ENCODE measurements at places on chromosomes 12 and 14. TPM values are rescaled to one million over a fixed set of nuclear protein-coding genes. Genes with fewer than 3 reads are reported as not detected.
A peak's percentile ranks its signal among the peaks of the same experiment; 100 is the strongest.

KRT75 gene
- total RNA-seq: not detected

DNA sequence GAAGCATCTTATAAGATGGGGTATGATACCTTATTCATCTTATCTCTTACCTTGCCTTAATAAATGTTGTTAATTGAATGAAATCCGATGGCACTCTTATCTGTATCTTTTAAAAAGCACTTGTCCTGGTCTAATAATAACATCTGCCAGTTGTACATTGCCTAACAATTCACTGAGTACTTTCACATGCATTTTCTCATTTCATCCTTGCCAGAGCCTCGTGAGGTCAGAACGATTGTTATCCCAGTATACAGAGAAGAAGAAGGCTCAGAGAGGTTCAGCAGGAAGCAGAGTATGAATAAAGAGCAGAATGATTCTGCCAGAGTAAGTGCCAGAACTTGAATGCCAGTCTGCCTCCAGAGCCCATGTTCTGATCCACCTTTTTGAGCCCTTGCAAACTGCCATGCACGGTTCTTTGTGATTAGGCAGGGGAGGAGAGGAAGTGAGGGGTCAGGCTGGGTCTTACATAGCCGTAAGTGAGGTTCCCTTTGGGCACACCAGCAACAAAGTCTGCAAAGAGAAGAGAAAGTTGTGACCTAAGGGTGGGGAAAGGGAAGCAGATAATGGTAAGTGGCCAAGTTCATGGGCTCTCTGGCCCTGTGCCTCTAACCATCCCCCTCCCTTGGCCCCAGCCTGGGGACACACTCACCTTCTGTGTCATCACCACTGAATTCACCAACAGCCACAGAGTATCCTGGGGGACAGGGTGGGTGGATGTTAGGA is 11.7 kb downstream of the ITGA5 start:
- DNase-seq: no peak

GRCh38 chr12:94204499-94205247 is 56.3 kb downstream of the PLXNC1 start:
- no peak for DNase-seq

DNA sequence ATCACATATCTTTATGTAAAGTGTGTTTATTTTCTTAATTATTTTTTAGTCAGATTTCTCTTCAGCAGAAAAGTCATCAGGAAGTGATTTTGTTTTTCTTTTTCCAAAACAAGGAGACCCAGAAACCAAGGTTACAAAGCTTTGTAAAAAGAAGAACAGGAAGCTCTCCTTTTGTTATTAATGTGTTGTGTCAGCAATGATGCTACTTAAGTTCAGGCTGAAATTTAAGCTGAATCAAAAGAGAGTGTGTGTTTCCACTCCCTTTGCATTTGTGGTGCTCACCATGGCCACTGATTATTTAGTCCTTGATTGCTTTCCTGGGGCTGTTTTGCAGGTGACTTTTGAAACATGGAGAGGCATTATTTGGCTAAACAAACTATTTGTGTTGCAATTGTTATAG is 155.3 kb upstream of the ATP2B1 start:
- no peak for DNase-seq

- DNase-seq: no peak
These were observed 4.7 kb upstream of the PSMA6 start for GRCh38 chr14:35287431-35288013.

DNA sequence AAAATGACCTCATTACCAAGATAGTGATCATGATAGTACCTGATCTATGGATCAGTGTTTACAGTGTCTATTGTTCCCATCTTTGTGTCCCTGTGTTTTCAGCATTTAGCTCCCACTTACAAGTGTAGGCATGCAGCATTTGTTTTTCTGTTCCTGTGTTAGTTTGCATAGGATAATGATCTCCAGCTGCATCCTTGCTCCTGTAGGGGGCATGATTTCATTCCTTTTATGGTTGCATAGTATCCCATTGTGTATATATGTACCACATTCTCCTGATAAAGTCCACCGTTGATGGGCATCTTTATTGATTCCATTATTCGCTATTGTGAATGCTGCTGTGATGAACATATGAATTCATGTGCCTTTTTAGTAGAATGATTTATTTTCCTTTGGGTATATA is 215.4 kb upstream of the NAV3 start:
- DNase-seq: no peak

C12orf50 gene
- total RNA-seq: not detected

GRCh38 chr12:89075880-89076540 is 276.3 kb downstream of the DUSP6 start:
- DNase-seq: no peak

DNA sequence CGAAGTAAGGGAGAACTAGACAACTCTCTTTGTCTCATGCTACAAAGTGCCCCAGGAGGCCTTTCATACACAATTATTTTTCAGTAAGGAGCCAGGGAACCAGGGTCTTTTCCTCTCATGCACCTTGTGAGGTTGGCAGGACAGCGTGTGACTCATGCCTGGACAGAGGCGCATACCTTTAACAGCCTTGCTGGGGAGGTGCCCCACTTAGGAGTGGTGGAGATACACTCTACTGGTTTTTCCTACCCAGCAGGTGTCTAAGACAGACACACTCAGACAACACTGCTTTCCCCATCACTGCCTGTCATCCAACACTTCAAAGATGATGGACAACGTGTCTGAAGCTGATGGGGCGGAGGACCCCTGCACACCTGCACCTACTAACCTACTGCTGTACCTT is 49.1 kb downstream of the B4GALNT3 start:
- no peak for DNase-seq

DNA sequence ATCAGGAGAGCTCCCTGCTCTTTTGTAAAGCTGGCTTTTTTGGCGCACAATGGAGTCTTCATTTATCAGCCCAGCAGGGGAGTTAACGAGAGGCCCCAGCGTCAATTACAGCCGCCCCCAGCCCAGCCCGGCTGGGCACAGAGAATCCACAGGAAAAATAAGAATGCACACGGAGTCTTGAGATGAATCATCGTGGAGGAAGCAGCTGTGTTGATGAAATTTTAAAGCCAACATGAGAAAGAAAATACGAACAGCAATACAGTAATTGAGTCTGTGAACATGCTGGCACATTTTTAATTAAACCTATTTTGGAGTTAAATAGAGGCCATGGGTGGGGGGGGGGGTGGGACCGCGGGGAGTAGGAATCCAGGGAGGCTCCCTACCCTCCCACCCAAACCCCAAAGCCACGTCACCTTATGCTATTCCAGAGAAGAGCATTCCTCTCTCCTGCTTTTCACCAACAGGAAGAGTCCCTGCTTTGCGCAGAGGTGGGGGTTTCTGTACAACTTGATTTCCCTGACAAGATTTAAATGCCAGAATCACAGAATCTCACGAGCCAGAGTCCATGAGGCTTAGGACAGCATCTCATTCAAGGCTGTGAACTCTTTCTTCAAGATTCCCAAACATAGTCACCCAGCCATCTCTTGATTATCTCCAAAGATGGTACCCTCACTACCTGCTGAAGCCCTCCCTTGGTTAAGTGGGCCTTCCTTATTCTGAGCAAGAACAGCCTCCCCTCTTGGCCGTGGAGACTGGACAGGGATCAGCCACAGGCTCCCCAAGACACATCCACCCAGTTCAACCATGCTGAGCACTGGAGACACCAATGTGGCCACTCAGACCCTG is 50.3 kb downstream of the CCNK start:
- no peak for DNase-seq

NEUROD4 gene
- total RNA-seq: not detected

DNA sequence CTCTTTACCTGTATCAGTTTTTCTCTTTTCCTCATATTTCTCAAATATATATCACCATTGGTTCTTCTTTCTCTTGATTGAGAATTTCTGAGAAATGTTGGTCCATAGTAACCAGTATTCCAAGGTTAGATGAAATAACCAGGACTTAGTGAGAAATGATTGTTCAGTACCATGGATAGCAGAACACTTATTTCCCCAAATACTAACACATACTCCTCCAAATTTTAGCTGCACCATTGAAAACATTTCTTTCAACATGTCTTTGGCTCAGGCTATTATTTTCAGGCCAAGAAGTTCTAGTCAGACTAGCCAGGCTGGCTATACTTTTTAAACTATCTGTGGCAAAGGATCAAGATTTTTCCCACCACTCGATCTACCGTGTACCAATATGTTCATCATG is 113.3 kb downstream of the PTPRO start:
- no peak for DNase-seq

DNA sequence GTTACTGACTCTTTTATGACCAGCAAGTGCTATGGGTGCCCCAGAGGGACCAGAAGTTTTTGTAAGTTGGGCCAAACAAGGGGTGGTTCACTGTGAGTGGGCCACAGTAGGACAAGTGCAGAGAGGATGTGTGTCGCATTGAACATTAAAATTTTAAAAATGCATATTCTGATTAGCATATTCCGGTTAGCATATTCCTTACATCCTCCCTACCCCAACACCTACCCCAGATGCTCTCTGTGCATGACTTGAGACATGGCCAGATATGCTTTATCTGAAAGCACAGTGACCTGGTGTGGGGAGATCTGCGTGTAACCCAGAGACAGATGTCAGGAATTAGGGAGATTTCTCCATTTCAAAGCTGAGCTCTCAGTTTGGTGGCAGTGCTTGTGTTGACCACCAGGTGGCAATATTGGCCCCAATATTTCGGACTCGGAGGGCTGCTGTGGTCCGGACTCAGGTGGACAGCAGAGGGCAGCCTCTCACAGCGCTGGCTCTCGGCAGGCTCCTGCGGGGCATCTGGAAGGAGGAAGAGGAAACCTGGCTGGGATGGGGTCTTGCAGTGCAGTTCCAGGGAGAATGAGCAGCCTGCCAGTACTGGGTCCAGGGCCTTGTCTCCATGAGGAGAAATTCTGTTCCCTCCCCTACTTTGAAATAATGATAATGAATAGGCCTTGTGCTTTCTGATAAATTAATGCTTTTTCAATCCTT is 1.6 kb upstream of the CEBPE start:
- peak; percentile 70 for DNase-seq

DNA sequence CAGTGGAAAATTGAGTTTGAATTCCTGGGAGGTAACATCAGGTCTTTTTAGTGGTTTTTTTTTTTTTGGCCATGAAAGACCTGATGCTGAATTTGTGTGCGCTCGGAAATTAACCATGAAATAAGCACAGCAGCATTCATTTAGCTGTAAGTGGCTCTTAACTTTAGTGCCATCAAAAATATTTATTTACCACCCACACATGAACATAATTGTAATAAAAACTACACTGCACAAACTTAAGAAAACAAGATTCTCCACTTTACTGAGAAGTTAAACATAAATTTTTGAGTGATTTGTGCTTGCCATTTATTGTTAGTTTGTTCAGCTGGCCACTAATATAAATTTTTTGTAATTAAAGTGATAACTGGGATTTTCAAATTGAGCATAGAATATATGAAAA is 2.4 kb downstream of the SLC41A2 start:
- no peak for DNase-seq

INHBE gene
- total RNA-seq: 7.0 TPM

MEG3 gene
- total RNA-seq: 1.3 TPM

- no peak for DNase-seq
These were observed 19.2 kb upstream of the GXYLT1 start for GRCh38 chr12:42163913-42164312.

OLR1 gene
- not detected for total RNA-seq

HOXC4 gene
- not detected for total RNA-seq

- no peak for DNase-seq
These were observed 205.3 kb upstream of the SFSWAP start for GRCh38 chr12:131505561-131505960.

- no peak for DNase-seq
These were observed 642 bp upstream of the PAN2 start for GRCh38 chr12:56334490-56334793.

GRCh38 chr12:85866986-85867776 is 6.9 kb upstream of the NTS start:
- DNase-seq: no peak

Data from H1 (cell line).